ENCODE measurements at places on chromosomes 11 and 22.

DNA sequence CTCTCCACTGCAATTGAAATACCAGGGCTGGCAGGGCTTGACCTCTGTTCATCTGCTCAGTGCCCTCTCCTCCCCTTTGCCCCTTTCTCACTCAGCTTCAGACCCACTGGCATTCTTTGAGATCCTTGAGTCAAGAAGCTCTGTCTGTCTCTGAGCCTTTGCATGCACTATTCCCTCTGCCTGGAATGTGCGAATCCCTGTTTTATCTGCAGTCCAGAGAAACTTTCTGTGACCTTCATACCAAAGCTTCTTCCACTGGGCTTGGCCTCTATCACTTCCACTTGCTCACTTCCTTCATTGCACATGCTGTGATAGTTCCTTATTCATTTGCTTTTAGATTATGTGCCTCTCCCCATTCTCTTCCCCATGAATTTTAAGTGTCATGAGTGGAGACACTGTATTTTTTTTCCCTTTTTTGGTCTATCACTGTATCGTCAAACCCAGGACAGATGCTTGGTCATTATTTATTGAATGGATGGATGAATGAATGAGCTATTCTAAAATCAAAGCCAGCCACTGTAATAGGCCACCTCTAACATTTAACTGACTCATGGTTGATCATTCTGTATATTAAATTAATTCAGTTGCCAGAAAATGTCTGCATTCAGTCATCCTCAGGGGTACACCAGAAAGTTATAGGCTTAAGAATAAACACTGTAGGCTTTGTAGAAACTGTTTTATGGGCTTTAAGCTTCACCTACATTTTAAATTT lies 88.7 kb upstream of the TIMP3 start:
- DNase-seq, result no peak

GRCh38 chr11:17469998-17470397 lies 6.6 kb downstream of the ABCC8 start:
- no peak for DNase-seq

- no peak for DNase-seq
Observed at GRCh38 chr11:24767411-24767810, 270.6 kb downstream of the LUZP2 start.

GRCh38 chr11:459511-460220 lies 9.6 kb downstream of the PTDSS2 start:
- no peak for DNase-seq

DNA sequence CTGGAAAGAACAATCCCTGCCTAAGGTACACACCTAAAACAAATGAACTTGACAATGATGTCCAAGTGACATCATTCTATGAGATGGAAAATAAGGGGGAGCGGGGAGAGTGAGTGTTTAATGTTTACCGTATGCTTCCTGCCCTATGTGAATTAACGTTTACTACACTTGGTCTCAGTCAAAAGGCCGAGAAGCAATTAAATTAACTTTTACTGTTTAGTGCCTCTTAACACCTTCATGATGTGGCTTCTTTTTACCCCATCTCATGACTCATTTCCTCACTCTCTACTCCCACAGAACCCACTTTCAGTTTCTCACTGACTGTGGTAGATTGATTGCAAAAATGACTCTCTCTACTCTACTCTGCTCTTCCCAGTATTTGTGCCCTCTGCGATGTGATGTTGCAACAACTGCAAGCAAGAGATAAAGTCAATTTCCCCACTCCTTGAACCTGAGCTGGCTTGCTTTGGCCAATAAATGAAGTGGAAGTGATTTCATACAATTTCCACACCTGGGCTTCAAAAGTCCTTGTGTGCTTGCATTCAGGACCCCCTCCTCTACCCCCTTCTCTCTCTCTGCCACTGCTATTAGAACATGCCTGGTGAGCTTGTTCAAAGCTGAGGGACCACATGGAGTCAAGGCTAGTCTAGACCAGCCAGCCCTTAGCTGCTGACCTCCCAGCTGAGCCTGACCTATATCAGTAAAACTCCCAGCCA lies 11.6 kb upstream of the ALKBH3 start:
- DNase-seq, result peak; percentile 14

DNA sequence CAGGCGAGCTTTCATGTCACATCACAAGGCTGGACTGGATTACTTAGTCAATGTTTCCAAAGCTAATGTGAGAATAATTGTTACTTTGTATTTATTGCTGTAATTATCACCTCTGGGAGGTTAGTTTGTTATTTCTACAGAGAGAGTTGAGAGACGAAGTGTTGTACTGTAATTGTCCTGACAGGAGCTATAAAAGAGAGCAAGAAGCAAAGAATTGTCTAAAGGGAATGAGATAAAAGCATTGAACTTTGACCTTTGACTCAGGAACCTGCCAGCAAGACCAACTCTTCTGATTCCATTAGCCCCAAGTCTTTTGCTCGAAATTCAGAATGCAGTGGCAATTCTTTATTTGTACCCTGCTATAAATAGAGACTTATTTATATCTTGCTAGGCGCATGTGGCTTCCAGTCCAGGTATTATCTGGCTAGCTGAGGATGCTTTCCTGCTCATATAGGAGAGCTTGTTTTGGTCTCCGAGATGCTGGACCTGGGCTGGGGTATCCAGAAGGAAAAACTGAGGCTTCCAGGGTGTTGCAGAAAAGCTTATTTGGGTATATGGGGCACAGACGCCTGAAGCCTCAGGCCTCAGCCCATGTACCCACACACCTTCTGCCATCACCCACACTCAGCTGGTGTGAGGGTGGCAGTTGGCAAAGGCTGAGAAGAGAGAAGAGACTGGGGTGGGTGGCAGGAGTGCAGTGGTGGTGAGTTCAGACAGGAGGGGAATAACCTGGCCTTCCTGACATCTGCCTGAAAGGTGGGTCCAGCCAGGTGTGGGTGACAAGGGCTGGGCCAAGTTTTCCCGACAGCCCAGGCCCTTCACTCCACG lies 40.7 kb downstream of the SYT13 start:
- DNase-seq, result peak; percentile 64

GRCh38 chr22:41899992-41900651 lies 14.8 kb downstream of the SHISA8 start:
- DNase-seq, result no peak

- DNase-seq, result no peak
Observed at GRCh38 chr22:44702479-44703198, 635 bp downstream of the PRR5 start.
